Cardiac septum (tissue), 1 donor: ENCODE measurements at places on chromosomes 11 and 22. TPM values are rescaled to one million over a fixed set of nuclear protein-coding genes. Genes with fewer than 3 reads are reported as not detected.

The SCGB1A1 gene
- not detected for total RNA-seq

The PDHX gene
- total RNA-seq, result 118 TPM

The OR52I1 gene
- total RNA-seq, result not detected

The DCUN1D5 gene
- 19.9 TPM for total RNA-seq

The EHF gene
- total RNA-seq, result 0.08 TPM
